ENCODE measurements at places on chromosomes 12 and 14. TPM values are rescaled to one million over a fixed set of nuclear protein-coding genes. Genes with fewer than 3 reads are reported as not detected.
A peak's percentile ranks its signal among the peaks of the same experiment; 100 is the strongest.

DNA sequence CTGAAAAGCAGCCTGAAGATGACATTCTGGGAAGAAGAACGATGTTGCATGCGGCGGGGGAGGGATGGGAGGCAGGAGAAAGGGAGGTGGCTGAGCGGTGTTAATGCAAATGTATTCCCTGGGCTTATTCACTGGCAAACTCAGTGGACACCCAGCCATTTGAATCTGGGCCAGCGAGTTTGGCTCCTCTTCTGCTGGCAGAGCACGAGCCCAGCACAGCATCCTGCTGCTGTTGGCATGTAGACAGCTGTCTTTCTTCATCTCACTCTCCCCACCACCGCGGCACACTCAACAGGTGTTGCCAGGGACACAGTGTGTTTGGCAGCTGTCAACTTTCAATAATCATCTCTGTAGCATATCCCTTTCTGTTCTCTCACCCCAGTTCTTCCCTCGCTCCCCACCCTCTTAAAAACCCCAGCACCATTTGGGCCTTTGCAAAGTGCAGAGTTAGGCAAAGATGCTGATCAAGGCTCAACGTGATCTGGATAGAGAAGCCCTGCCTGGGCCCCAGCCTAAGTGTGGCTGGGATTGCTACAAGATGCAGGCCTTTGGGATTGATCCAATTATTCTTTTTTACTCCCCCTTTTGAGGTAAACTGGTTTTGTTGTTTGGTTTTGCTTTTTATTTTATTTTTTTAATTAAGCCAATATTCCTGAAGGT is 131.9 kb downstream of the EXOC5 start:
- peak; percentile 16 for DNase-seq
- peaks cover 5% of the 10 kb centered on the region for H3K4me1 ChIP-seq
- H3K27ac ChIP-seq, result no peak overlapping the region
- H3K27me3 ChIP-seq, result no peaks in the 10 kb centered on the region
- H3K36me3 ChIP-seq, result no peaks in the 10 kb centered on the region

GRCh38 chr14:61720294-61720661 is 25.0 kb downstream of the HIF1A start:
- H3K4me3 ChIP-seq, result no peak overlapping the region
- no peak overlapping the region for H3K27ac ChIP-seq

Gene ACSS3
- 7.5 TPM for polyA plus RNA-seq

GRCh38 chr12:16603260-16603915 is 2.6 kb downstream of the LMO3 start:
- no peaks in the 10 kb centered on the region for H3K36me3 ChIP-seq
- no peak overlapping the region for H3K4me3 ChIP-seq

DNA sequence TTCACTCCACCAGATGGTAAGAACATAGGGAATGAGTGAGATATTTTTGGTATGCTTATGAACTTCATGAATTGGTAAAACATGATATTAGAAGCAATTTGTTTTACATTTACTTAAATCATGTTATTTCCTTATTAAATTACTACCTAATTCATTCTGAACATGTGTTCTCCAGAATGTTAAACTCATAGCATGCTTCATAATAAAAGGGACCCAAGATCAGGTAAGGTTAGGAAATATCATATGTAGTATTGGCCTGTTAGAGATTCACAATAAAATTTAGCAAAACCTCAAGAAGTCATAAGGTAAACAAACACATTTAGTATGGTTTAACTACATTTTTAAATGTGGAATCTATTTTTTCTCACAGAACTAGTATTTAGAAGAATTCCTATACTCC is 28.2 kb downstream of the PTPRQ start:
- H3K4me3 ChIP-seq, result no peak overlapping the region
- H3K36me3 ChIP-seq, result no peaks in the 10 kb centered on the region
- no peaks in the 10 kb centered on the region for H3K27me3 ChIP-seq
- no peak for DNase-seq
- H3K4me1 ChIP-seq, result no peaks in the 10 kb centered on the region
- H3K27ac ChIP-seq, result no peak overlapping the region

Gene SELPLG
- polyA plus RNA-seq, result 10.4 TPM

Gene CLEC1B
- polyA plus RNA-seq, result 1.2 TPM

DNA sequence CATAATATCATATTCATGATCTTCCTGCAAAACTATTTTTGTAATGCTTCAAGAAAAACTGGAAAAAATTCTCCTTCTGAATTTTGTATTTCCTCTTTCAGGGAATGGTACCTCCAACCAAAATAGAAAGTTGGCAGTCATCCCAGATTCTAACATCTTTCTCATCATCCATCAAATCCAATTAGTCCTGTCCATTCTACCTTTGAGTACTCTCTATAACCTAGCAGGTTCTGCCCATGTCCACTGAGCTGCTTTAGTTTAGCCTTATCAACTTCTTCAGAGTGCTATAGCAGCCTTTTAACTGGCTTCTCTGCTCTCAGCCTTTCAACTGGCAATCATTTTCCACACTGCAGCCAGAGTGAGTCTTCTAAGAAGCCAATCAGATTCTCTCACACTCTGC is 236.2 kb downstream of the AKAP6 start:
- H3K4me1 ChIP-seq, result peaks cover 16% of the 10 kb centered on the region
- no peak overlapping the region for H3K4me3 ChIP-seq
- H3K36me3 ChIP-seq, result no peaks in the 10 kb centered on the region
- no peak for DNase-seq
- H3K27me3 ChIP-seq, result no peaks in the 10 kb centered on the region
